ENCODE measurements at places on chromosomes 7 and 10.

DNA sequence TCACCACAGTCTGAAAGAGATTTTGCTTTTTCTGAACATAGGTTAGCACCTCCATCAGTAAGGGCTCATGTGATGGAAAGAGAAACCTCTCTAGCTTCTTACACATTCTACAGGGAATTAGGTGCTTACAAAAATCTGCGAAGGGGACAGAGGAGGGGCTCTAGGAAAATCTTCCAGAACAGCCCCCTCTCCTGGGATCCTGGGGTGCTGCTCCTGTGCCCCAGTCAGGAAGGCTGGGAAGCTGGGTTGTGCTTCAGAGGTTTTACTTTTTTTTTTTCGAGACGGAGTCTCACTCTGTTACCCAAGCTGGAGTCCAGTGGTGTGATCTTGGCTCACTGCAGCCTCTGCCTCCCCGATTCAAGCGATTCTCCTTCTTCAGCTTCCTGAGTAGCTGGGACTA lies 7.5 kb upstream of the FAM171A1 start:
- DNase-seq = no peak

GRCh38 chr10:48923748-48924147 lies 15.9 kb downstream of the LRRC18 start:
- DNase-seq = no peak

DNA sequence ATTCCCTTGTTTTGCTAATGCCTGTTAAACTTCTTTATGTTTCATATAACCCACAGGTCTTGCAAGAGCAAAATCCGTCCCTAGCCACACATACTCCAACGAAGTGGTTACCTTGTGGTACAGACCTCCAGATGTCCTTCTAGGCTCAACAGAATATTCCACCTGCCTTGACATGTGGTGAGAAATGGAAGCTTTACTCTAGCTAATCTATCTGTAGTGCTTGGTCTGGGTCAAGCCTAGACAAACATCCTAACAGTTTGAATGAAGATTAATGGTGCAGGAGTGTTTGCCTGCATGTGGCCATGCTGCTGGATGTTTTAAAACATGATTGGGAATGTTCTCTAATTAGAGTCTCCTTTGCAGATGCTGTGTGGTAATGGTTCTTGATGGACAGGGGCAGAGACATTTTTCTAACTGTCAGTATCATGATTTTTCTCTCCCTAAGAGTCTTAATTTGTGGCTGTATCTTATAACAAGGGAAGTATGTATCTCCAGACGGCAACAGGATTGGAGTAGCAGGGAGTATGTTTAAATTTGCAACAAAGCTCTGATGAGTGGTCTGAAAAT lies 308.5 kb upstream of the FZD1 start:
- no peak for DNase-seq

GRCh38 chr10:118778727-118779126 lies 24.0 kb upstream of the CACUL1 start:
- no peak for DNase-seq

Data from epithelial cell of prostate (primary cell).